ENCODE measurements at places on chromosomes 3 and 15. TPM values are rescaled to one million over a fixed set of nuclear protein-coding genes. Genes with fewer than 3 reads are reported as not detected.

The RRP9 gene
- polyA plus RNA-seq = 17.6 TPM

The ZNF620 gene
- 13.0 TPM for polyA plus RNA-seq

The TPRG1 gene
- polyA plus RNA-seq = 0.68 TPM

The MYO5C gene
- polyA plus RNA-seq = 32.7 TPM

The SERINC4 gene
- not detected for polyA plus RNA-seq

The TLR9 gene
- 0.18 TPM for polyA plus RNA-seq

The IREB2 gene
- 86.9 TPM for polyA plus RNA-seq

The FES gene
- 13.1 TPM for polyA plus RNA-seq

The FGF7 gene
- polyA plus RNA-seq = 18.8 TPM

The CLSTN2 gene
- 2.0 TPM for polyA plus RNA-seq

The TMC3 gene
- 0.17 TPM for polyA plus RNA-seq

The CD200R1L gene
- not detected for polyA plus RNA-seq

The NAALADL2 gene
- polyA plus RNA-seq = 19.9 TPM

The TF gene
- polyA plus RNA-seq = 7.9 TPM
